ENCODE measurements at places on chromosomes 1 and 21.

DNA sequence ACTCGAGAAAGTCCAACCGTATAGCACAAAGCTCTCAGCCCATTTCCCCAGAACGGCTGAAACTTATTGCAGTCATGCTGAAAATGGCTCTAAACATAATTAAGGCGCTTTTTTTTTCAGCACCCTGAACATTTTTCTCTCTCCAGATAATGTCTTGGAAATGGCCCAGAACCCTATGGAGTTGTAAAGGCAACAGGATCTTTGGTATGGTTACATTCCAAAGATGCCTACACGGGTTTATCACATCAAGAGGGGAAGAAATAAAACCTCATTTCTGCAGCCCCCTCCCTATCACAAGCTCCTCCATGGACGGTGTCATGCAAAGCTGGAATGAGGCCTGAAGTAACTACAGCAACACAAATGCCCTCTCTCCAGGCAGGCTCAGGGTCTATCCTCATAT is 126.4 kb upstream of the GALNT2 start:
- DNase-seq = no peak

DNA sequence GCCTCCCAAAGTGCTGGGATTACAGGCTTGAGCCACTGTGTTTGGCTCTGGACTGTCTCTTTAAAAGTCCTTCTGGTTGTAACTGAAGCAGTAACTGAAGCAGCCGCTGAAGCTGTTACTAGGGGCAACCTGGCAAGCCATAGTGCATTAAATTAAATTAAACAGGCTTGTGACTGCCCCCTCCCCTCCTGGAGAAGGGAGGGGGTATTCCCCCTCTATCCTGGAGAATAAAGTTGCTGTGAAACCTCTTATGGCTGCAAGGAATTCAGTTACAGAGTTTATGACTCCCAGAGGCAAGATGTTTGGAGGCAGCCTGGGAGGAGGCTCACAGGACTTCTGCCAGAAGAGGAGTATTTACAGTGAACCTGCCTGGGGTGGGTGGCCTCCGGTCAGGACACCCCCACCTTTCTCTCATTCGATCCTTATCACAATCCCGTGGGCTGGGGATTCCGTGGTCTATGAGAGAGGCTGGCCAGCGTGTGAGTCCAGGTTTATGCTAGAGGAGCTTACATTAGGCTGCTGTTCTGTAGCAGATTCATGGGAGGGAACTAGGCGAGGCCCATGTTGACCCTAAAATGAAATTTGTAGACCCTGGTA is 8.3 kb downstream of the TTC22 start:
- no peak for DNase-seq

- no peak for DNase-seq
Measured at GRCh38 chr1:58813801-58814200, 30.0 kb upstream of the JUN start.

DNA sequence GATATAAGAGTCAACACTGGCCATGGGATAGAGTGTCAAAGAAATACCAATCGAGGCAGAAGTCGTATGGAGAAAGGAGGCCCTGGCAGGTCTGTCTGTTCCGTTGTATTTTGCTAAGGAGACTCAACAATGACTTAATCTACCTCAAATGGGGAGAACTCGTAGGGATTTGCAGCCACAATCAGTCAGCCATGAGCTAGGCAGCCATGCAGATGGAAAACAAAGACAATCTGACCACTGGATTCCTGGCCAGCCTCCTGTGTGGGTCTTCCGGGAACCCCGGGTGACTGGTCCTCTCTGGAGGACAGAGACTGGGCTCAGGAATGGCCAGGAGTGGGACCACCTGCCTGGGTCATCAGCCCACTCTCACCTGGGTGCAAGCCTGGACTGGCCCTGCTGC is 167.8 kb downstream of the ETS2 start:
- DNase-seq = no peak

Data from stimulated activated CD8-positive, alpha-beta memory T cell treated with anti-CD3 and anti-CD28 coated beads, Interleukin-7, amount 100 ng/mL, for 24 hours (primary cell).